ENCODE measurements at places on chromosomes 3 and 15. TPM values are rescaled to one million over a fixed set of nuclear protein-coding genes. Genes with fewer than 3 reads are reported as not detected.

DNA sequence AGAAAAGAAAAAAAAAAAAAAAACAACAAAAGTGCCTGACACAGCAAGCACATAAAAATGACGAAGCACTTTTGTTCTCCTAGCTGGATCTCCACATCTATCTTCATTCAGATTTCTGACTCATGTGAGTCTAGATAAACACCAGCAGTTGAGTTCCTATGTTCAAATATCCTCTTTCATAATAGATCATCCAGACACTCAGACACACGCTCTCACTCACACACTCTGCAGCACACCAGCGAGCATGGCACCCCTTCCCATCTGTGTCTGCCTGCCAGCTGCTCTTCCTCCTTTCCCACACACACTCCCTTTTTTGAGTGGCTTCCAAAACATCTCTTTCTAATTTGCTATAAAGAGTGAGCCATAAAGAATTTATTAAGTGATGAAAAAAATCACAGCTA is 19.8 kb upstream of the CELF6 start:
- no peak for DNase-seq

DNA sequence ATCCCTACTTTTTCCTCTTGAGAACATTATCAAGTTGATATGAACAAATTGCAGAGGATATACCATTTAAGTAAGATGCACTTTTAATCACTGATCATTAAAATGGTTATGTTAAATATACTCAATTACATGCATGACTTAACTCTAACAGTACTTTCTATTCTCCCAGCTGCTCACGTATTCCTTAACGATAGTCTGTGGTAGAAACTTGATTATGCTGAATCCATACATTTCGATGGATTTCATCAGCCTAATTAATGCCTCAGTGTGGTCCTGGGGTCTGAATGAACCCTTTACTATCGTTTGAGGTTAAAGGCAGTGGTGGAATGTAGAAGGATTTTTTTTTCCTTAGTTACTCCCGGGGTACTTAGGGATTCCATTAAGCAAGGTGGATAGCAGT is 18.6 kb downstream of the SOX2 start:
- DNase-seq, result no peak

- no peak for DNase-seq
Observed at GRCh38 chr15:66405615-66406014, 18.9 kb downstream of the MAP2K1 start.

- DNase-seq, result no peak
Observed at GRCh38 chr3:178673529-178673928, 137.3 kb downstream of the KCNMB2 start.

DNA sequence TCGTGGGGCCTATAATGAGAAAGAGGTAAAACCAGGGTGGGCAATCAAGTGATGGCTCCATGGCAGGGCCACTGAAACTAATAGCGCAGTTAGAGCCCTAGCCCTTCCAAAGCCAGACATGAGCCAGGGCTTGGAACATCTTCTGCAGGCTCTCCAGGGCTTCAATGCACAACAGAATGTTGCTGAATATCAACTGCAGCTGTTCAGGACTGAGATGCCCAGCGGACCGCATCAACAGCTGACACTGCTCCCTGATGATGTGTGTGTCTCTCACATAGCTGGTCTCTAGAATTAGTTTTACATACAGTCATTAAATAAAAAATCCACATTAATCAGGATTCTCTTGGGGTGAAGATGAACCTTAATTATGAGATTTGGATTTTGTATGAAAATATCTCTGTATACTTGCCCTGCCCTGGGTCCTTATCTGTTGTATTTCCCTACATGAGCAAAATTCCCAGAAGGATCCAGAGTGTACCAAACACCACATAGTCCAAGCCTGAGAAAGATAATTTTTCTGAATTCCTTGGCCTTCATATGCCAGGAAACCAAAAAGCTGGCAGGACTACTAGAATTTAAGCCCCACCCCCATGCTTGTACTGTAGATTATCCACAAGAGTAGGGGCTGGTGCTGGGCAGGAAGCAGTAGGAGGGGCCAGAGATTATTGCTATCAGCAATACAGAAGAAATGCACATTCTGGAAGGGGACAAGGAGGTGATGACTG is 7.7 kb upstream of the GOLGB1 start:
- no peak for DNase-seq

DNA sequence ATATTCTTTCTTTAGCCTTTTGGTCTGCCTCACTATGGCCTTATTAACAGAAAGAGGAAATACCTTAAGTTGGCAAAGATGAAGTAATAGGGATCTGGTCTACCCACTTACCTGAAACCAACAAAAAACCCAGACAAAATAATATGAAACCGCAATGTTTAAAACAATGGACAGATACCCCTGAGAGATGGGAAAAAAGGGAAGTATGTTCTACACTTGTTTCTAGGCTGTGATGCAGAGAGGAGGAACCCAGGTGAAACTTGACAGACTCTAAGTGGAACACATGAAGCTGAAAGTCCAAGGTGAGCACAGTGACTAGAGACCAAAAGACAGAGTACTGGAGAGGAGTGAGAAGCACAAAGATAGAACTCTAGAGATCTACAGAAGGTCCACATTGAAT is 78.4 kb downstream of the NR2E3 start:
- no peak for DNase-seq

GRCh38 chr3:89983449-89983848 is 876.0 kb downstream of the EPHA3 start:
- no peak for DNase-seq

- DNase-seq, result no peak
Observed at GRCh38 chr3:125043599-125044151, 12.1 kb downstream of the HEG1 start.

GRCh38 chr3:10444110-10444429 is 61.3 kb downstream of the ATP2B2 start:
- DNase-seq, result no peak

DNA sequence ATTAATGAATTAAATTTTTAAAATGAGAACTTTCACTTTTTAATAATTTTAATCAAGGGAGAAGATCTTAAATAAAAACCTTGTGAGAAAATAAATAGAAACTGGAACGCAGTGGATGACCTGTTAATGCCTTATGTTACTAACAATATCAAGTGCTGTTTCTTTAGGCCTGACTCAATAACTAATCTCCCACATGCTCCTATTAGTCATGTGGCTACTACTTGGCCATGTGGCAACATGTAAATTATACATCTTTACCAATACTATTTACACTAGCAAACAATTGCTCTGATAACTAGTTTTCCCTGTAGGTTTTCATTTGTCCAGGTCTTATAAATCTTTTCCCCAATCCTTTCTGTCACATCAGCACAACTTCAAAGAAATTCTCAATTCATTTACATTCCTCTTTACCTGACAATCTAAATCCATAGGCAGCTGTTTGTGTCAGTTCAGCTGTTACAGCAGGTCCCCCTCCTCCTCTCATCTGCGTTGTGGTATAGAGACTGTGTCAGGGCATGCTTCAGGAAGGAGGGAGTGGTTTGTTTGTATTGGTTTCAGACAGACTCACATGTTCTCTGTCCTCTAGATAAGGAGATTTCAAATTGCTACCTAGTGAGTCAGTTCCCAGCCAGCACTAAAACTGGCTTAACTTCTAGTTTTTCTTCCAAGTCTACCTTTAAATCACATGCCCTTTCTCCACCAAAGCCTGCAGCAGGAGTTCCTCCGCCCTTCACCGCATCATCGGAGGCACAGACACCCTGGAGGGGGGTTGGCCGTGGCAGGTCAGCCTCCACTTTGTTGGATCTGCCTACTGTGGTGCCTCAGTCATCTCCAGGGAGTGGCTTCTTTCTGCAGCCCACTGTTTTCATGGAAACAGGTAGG is 11.3 kb upstream of the C3orf52 start:
- peak; percentile 66 for DNase-seq

DNA sequence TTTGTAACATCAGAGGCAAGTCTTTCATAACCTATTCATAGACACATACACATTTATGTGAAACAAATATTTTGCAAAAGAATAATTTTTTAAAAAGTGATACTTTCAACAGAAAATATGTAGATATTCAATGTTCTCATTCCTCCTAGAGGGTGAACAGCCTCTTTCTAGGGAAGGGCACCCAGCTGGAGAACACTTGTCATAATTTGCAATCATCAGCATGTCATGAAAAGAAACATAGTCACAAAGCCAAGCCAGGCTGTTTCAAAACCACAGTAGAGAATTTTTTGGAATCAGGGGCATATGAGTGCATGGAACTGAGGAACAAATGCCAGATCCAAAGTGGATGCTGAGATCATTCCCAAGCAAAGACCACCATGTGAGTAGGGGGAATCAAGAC is 406.9 kb upstream of the ADAMTS9 start:
- DNase-seq, result no peak

- DNase-seq, result no peak
Observed at GRCh38 chr3:45976191-45977091, 19.2 kb downstream of the FYCO1 start.

DNA sequence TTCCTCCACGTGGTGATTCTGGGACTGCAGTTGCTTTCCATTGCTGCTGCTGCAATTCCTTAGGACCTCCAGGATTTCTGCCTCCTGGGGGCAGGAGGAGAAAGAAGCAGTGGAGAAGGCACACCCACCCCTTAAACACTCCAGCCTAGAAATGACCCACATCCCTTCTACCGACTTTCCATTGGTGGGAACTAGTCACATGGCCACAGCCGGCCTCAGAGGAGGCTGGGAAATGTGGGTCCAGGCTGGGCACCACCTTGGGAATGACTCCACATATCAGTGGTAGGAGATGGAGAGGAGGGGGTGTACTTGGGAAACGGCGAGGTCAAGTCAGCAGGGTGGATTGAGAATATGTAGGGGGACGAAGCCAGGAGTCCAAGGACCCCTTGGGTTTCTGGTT is 269.4 kb upstream of the CTDSPL start:
- DNase-seq, result no peak

GRCh38 chr3:11551036-11551435 is 92.7 kb downstream of the VGLL4 start:
- no peak for DNase-seq

GRCh38 chr3:73805435-73805834 is 180.7 kb upstream of the PDZRN3 start:
- DNase-seq, result no peak

DNA sequence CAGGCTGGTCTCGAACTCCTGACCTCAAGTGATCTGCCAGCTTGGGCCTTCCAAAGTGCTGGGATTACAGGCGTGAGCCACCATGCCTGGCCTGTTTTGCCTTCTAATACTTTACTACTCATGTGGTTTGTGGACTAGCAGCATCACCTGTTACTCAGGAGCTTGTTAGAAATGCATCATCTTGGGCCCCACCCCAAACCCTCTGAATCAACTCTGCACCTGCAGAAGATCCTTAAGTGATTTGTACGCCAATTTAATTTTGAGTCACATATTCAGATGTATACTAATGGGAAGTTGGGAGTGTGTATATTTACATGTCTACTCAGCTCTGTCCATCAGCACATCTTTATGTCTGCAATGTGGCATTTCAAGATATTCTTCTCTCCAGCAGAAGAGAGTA is 6.1 kb downstream of the TBC1D21 start:
- DNase-seq, result no peak

DNA sequence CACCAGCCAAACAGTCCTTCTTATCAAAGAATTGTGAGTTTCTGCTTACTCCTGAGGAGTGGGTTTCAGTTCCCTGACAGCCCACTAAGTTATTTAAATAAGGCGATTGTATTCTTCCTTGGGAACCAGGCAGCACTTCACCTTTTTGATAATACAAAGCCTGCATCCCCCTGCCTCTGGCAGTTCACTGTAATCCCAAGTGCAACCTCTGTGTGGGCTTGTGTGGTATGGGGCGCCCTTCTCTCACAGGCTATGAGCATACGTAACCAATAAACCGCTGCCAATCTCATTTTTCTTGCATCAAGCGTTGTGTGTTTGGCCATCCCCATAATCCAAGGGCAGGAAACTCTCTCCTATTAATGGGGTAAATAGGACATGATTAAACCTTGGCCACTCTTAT is 1025.6 kb downstream of the NSUN3 start:
- no peak for DNase-seq

DNA sequence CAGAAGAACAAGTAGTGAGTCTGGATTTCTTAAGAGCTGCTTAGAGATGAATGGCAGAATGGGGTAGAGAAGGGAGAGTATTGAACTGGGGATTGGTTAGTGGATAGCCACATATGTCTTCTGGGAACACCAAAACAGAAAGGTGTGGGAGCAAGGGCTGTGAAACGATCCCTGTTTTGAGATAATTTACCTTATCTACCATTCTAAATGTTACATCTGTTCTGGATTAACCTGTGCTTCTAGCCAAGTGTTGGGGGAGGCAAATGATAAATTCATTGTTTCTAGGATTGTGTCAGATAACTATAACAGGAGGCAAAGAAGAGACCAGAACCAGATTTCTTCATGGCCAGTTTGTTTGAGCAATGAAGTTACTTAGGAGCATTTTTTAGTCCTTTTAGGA is 8.4 kb downstream of the NR1D2 start:
- DNase-seq, result no peak

DNA sequence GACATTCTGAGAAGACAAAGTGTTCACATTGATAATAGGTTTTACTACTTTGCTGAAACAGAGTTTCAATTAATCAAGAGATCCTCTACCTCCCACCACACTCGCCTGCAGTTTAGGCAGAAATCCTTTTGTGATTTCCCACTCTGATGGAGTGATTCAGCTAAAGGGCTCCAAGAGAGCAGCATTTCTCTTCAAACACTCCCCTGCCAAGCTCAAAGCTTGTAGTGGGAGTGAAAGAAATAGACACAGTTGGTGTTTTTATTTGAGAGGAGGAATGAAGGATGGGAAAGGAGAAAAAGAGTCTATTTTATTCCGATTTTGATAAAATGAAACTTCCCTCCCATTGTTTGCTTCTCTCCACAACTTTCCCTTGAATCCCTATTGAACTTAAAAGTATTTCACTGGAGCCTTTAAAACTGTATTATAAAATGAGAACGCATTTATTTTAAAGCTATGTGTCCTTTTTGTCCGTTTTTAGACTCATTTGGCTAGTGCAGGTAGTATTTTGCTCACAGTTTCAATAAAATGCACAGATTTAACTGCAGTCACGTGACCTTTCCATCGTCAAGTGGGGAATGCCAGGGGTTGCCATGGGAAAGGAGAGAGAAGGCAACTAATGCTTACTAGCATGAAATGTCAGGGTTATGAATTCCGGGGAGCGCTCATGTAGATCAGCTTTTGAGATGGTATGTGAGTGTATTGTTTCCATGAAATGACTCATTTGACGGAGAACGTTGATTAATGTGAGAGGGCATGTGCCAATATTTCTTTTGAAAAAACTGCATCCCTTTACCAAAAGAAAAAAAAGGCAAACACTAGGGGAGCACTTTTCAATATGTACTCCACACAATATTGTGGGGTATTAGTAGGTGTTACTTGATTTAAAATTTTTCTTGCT is 7.7 kb upstream of the OSBPL11 start:
- peak; percentile 60 for DNase-seq

- DNase-seq, result no peak
Observed at GRCh38 chr3:99118381-99118780, 216.9 kb upstream of the DCBLD2 start.

GRCh38 chr3:97464035-97464434 is 300.5 kb upstream of the ARL6 start:
- no peak for DNase-seq

Gene FBXO40
- not detected for total RNA-seq

Gene PTPRG
- 18.5 TPM for total RNA-seq

Gene SLC24A5
- total RNA-seq, result not detected

Gene GOLGA8M
- 1.6 TPM for total RNA-seq

Gene RETNLB
- not detected for total RNA-seq

Gene CAMKV
- total RNA-seq, result not detected

Gene CFAP92
- not detected for total RNA-seq

Gene PLXND1
- total RNA-seq, result 80.1 TPM

Gene DAPK2
- total RNA-seq, result 0.34 TPM

Gene GHRL
- total RNA-seq, result 0.21 TPM
